ENCODE measurements at places on chromosomes 3 and 15.

DNA sequence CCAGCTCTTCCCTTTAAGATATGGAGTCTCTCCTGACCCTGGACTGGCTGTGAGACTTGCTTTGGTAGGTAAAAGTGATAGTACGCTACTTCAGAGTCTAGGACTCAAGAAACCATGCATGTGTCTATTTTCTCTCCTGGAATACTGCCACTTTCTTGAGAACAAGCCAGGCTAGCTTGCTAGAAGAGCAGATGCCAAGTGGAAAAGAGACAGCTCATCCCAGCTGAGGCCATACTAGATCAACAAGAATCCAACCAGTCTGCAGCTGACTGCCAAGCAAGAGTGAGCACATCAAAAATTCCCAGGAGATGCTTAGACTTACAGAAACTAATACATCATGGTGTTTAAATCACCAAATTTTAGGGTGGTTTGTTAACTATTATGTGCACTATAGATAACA lies 208.3 kb upstream of the RBMS3 start:
- DNase-seq: no peak

DNA sequence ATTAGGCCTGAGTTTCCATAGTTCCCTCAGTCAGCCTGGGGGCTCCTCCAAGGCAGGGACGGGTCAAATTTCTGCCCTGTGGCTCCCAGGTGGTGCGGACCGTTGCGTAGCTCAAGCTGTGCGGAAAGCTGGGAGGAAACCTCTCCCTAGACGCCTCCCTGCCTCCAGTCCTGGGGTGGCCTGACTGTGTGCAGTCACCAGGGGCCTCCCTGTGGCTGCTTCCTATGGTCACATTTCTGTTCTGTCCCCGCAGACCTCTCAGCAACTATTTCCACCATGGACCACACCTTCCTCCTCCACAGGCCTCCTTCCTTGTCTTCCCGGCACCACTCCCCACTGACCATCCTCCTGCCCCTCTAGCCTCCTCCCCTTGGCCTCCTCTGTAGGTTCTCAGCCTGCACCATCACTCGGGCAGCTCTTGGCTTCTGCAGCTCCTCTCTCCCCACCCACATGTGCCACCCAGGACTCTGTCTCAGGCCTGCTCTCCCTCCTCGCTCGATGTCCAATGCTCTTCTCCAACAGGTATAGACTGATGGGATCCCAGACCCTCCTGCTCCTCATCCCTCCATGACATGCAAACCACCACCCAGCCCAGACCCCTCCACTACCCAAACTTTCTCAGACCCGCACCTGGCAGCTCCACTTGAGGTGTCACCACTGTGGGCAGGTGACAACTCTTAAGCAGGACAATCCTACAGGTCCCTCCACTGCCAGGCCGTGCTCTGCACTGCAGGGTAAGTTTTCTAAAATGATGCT lies 26.9 kb upstream of the SEC13 start:
- DNase-seq: no peak

GRCh38 chr3:57943525-57944495 lies 64.4 kb upstream of the FLNB start:
- DNase-seq: no peak

DNA sequence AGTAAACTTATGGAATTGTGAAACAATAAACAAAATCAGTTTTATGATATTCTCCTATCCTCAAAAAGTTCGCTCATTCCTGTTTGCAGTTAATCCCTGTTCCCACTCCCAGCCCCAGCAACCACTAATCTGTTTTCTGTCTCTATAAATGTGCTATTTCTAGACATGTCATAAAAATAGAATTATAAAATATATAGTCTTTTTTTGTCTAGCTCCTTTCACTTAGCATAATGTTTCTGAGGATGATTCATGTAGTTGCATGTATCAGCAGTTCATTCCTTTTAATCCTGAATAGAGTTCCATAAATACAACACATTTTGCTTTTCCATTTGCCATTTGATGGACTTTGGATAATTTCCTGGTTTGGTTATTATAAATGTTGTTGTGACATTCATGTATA lies 140.0 kb downstream of the KCNAB1 start:
- no peak for DNase-seq

DNA sequence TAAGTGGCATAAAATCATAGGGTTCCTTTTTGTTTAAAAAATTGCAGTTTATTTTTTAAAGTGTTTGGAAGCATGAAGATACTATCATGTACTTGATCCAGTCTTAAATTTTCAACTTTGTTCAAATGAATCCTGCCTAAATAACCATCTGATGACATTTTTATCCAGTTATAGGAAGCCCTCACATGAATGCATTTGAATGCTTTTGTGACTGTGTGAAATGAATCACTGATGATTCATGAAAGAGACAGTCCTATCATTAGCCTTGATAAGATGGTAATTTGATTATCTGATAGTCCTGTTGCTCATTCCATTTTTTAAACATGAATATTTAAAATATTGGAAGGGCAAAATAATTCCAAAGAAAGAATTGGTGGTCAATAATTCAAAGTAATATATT lies 401.9 kb upstream of the ROBO2 start:
- DNase-seq: no peak

- DNase-seq: no peak
Measured at GRCh38 chr3:39519103-39519502, 51.6 kb downstream of the MOBP start.

- no peak for DNase-seq
Measured at GRCh38 chr3:66107855-66108254, 69.1 kb upstream of the MAGI1 start.

DNA sequence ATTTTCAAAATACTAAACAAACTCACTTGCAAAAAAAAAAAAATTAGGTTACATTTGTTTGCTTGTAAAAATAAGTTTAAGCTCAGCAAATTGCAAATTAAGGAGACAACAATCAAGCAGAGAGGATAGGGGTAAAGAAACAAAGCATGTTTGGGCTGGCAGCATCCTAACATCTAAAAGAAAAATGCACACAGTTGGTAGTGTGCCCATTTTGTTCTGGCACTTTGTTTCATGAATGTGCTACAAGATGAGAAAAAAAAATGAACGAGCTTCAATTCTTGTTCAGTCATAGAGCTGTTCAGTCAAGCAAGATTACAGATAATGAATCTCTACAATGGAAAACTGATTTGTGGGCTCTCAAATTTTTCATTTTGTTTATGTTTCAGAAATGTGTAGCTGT lies 17.7 kb upstream of the ZBBX start:
- DNase-seq: no peak

DNA sequence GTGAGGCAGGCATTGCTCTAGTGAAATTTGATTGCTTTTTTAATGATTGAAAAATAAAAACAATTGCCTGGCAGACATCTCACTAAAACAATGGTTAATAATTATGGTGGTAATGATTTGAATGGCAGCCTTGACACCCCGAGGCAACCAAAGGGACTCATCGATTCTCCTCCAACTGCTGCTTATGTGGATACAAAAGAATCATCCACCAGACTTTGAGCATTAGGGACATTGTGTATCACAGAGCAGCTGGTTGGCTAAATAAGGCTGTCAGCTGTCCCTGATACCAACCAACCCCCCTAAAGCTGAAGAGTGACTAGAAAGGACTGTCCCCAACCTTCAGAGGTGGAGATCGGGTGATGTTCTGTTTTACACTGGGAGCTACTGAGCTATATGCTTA lies 1.7 kb upstream of the CD47 start:
- no peak for DNase-seq

DNA sequence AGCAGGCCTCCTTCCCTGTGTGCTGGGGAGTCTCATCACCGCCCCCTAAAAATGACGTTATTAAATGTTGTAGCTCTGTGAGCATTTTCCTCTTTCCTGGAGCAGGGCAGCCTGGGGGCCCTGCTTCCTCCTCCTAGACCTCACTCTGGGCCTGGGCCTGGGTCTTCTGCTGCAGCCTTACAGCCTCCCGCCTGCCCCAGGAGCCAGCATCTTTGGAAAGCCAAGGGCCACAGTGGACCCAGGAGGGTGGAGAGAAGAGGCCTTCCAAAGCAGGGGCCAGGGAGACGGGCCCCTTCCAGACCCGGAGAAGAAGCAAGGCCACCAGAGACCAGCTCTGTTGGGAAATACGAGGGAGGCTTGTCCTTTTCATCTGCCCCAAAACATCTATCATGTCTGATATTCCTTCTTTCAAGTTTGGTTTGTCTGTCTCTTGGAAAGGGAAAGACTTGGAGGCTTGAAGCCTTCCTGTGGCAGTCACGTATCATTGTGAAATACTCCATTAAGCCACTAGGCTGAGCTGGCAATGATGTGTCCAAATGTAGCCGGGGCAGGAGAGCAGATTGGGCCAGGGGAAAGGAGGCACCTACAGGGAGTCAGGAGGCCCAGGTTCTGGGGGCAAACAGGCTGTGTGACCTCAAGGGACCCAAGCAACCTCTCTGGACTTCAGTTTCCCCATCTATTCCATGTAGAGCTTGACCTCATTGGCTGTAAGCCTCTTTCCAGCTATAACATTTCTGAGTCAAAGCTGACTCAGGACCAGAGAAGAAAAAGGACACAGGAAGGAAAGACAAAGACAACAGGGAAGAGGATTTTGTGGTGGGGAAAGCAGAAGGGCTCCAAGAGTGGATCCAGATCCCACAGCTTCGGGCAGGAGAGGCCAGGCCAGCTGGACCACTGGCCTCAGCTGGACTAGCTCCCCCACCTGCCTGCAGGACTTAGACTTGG lies 31.1 kb downstream of the CYP11A1 start:
- no peak for DNase-seq

- no peak for DNase-seq
Measured at GRCh38 chr3:161337311-161337710, 34.0 kb downstream of the SPTSSB start.

DNA sequence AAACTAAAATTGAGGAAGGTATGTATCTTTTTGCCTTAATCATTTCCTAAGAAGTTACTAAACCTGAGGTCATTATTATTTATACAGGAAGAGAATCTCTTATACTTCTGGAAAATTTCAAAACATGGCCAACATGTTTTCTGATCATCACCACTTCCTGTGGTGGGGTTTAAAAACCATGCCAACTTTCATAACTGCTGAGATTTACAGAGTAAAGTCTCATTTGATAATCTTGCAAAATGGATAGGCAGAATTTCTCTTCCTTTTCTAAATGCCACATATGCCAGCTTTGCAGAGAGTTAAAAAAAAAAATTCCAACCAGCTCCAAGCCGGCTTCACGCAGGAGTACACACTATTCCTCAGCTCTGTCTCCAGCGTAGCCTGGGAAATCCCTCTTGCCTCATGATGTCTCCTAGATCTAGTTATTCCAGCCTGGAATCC lies 124.3 kb upstream of the SPRED1 start:
- DNase-seq: no peak

GRCh38 chr3:126985132-126985985 lies 2.4 kb downstream of the PLXNA1 start:
- no peak for DNase-seq

DNA sequence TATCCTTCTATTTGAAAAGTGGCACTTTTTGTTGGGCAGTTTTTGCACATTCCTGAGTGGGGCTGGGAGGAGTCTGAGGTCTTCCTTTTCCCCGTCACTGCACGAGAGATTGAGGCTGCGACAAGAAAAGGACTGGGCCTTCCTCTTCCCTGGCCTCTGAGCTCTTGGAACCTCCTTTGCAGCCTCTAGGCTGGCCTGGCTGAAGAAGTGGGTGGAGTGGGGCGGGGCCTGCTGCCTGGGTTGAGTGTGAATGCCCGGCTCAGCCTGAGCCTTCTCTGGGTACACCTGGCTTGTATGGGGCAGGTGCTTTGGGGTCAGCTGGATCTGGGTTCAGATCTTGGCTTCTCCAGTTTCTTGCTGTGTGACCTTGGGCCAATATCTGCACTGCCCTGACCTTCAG lies 43.1 kb downstream of the PLXNA1 start:
- no peak for DNase-seq

GRCh38 chr3:63960048-63960711 lies 48.0 kb upstream of the SCAANT1 start:
- DNase-seq: peak; percentile 47

- no peak for DNase-seq
Measured at GRCh38 chr3:61877359-61878138, 316.2 kb downstream of the PTPRG start.

DNA sequence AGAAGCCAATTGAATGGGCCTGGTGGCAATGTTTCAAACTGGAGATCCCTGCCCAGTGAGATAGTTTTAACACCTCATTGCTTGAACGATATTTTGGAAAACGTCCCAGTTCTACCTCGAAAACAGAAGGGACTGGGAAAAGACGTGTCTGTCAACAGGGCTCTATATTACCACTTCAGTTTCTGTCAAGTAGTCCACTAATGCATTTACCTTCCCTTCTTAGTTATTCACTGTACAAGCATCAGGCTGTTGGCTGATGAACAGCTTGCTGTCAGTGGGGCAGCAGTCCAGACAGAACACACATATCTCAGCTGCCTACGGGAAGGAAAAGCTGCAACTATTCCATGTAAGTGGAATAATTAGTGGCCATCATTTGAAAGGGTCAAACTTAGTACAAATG lies 794.7 kb upstream of the GBE1 start:
- DNase-seq: peak; percentile 41

- no peak for DNase-seq
Measured at GRCh38 chr15:60634815-60635214, 155.9 kb upstream of the ICE2 start.

DNA sequence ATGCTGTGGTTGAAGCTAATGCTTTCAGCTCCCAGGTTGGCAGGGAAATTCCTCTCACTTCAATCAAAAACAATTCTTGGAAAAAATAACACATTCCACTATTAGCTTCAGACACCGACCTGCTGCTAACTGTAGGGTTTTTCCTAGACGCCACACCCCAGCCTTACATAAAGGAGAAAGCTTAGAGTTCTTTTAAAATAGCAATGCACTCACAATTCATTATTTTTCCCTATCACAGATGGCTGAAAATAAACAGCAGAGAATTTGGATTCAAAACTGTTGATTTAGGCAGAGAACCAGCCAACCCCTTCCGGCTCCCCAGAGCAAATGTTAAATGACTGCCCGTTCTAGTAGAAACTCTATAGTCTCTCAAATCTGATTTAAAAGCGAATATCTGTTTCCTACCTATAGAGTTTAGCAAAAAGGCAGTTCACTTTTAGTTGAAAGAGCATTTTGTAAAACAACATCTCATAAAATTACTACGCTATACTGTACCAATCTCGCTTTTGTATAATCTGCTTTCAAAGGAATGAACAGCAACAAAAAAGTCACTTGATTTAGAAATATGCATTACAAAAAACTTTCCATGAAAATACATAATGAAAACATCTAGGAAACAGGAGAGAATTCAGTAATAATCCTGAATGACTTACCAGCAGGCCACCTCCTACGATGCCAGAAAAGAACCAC lies 586 bp downstream of the TM4SF1 start:
- peak; percentile 52 for DNase-seq

- no peak for DNase-seq
Measured at GRCh38 chr15:68598171-68599152, 19.7 kb downstream of the CORO2B start.

- DNase-seq: no peak
Measured at GRCh38 chr15:43241100-43241499, 20.3 kb upstream of the EPB42 start.

DNA sequence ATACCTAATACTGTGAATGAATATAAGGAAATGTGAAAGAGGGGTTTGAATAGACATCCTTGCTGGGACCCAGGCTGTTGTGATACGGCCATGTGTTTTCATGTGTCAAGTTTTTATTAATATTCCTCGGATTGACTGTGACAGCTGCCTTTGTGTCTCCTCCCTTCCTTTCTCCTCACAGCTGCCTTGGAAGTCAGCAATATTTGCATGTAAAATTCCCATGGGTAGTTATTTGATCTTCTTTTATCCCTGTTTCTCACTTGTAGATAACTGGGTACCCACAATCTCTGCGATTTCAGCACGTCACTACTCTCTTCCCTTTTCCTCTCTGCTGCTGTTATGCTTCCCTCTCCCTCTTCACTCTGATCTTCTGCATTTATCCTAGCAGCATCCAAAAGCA lies 9.4 kb downstream of the GPR156 start:
- no peak for DNase-seq

Data from SHP77 treated with DMSO at 0.1 percent for 48 hours (cell line).